ENCODE measurements at places on chromosomes 6 and 20. TPM values are rescaled to one million over a fixed set of nuclear protein-coding genes. Genes with fewer than 3 reads are reported as not detected.
A peak's percentile ranks its signal among the peaks of the same experiment; 100 is the strongest.

DNA sequence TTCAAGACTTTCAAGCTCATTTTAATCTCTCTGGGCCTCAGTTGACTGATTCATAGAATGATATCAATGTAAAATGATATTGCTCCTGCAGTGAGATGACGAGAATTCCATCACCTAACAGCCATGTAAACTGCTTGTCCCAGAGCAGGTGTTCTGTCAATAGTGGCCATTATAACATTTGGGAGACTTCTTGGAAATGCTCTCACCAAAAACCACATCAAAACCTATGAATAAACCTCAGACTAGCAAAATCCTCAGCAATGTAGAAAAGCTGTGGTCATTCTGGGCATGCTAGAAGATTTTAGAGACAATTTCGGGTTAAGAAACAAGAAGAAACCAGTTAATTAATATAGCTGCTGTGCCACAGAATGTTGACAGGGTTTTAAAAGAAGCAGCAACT lies 225.4 kb downstream of the FRK start:
- no peak for DNase-seq
- no peaks in the 10 kb centered on the region for H3K4me1 ChIP-seq
- H3K36me3 ChIP-seq, result peaks cover 3% of the 10 kb centered on the region
- H3K4me3 ChIP-seq, result no peak overlapping the region

- no peaks in the 10 kb centered on the region for H3K4me1 ChIP-seq
- no peaks in the 10 kb centered on the region for H3K27me3 ChIP-seq
- no peak overlapping the region for H3K27ac ChIP-seq
- no peak for DNase-seq
Measured at GRCh38 chr6:140490081-140490480, 1115.6 kb upstream of the CITED2 start.

DNA sequence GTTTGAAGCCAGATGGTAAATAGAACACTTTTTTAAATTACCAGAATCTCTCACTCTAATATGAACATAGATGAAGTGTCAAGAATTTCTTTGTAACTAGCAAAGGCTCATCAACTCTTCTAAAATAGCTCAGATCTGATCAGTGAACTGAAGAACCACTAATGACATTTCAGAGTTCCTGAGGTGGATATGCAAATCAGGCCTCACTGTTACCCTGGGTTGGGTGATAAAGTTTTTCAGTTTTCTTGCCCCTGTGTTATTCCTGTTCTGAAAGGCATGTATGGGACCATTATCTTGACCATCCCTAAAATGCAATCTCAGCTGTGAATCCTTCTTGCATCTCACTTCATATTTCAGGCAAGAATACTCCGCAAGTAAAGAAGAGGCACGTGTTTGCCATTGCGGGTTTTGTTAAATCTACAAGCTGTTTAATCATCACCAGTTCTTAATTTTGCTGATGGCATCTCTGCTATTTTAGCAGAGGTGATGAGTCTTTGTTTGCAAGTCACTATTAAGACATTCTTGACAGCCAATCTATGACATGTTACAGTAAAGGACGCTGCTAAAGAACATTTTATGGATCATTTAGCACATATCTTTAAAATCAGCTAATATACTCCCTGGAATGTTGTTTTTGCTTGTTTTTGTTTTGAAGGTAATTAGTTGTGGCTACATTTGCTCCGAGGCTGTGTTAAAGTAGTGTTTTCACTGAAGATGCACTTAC lies 47.9 kb downstream of the KHDC1L start:
- no peaks in the 10 kb centered on the region for H3K36me3 ChIP-seq
- H3K4me3 ChIP-seq, result no peak overlapping the region
- H3K4me1 ChIP-seq, result peaks cover 2% of the 10 kb centered on the region
- DNase-seq, result no peak

GRCh38 chr6:119163006-119163405 lies 84.5 kb upstream of the FAM184A start:
- H3K4me1 ChIP-seq, result no peaks in the 10 kb centered on the region
- H3K36me3 ChIP-seq, result no peaks in the 10 kb centered on the region
- H3K27me3 ChIP-seq, result no peaks in the 10 kb centered on the region

- H3K27ac ChIP-seq, result no peak overlapping the region
- DNase-seq, result no peak
- H3K27me3 ChIP-seq, result no peaks in the 10 kb centered on the region
- H3K4me3 ChIP-seq, result no peak overlapping the region
- no peaks in the 10 kb centered on the region for H3K4me1 ChIP-seq
Measured at GRCh38 chr20:26324177-26324576, 627.5 kb upstream of the ZNF337 start.

GRCh38 chr6:36373368-36374019 lies 14.0 kb downstream of the ETV7 start:
- DNase-seq, result no peak
- peaks cover 4% of the 10 kb centered on the region for H3K4me1 ChIP-seq
- H3K27ac ChIP-seq, result no peak overlapping the region
- H3K27me3 ChIP-seq, result no peaks in the 10 kb centered on the region

DNA sequence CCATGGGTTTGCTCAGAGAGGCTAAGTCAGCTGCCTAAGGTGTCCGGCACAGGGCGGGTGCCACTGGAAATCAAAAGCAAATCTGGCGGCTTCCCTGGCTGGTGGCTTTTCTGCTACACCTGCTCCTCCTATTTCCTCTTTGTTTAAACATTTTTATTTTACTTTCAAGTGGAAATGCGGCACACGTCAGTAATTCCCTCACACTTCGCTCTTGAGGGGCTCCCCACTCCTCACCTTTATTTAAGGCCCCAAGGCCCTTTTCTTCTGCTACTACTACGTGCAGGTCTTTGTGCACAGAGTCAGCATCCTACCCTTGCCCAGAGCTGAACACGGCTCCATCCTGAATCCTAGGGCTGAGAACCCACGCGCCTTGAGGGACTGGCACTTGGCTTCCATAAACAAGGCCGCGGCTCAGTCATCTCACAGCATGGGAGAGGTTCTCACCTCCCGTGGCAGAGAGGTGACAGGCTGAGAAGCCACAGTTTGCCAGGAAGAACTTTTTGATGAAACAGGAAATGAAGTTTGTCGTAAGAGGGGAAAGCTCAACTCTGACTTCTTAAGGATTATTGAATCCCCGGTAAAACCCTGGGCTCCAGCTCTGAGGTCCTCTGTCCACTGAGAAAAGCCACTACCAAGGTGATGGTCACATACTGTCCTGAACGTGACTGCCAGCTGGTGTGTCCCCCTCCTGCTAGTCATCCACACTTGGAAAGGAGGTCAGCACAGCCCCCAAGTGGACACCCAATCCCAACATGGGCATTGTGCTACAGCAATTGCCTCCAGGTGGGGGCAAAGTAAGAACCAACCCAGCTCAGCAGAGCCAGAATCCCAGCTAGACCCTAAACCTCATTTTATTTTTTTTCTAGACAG lies 48.0 kb downstream of the NFATC2 start:
- no peaks in the 10 kb centered on the region for H3K27me3 ChIP-seq
- no peak for DNase-seq
- H3K4me3 ChIP-seq, result no peak overlapping the region
- H3K27ac ChIP-seq, result no peak overlapping the region
- H3K36me3 ChIP-seq, result no peaks in the 10 kb centered on the region

- H3K36me3 ChIP-seq, result no peaks in the 10 kb centered on the region
- H3K27me3 ChIP-seq, result no peaks in the 10 kb centered on the region
- H3K4me1 ChIP-seq, result peaks cover 3% of the 10 kb centered on the region
- no peak for DNase-seq
- no peak overlapping the region for H3K27ac ChIP-seq
- no peak overlapping the region for H3K4me3 ChIP-seq
Measured at GRCh38 chr6:6714953-6715352, 126.4 kb downstream of the LY86 start.

- H3K4me3 ChIP-seq, result no peak overlapping the region
- no peaks in the 10 kb centered on the region for H3K27me3 ChIP-seq
- H3K4me1 ChIP-seq, result no peaks in the 10 kb centered on the region
- no peak for DNase-seq
- peaks cover 2% of the 10 kb centered on the region for H3K36me3 ChIP-seq
Measured at GRCh38 chr6:11497881-11498280, 39.7 kb upstream of the TMEM170B start.

- H3K36me3 ChIP-seq, result no peaks in the 10 kb centered on the region
- no peak overlapping the region for H3K27ac ChIP-seq
- no peak overlapping the region for H3K4me3 ChIP-seq
- no peaks in the 10 kb centered on the region for H3K4me1 ChIP-seq
Measured at GRCh38 chr6:61909486-61909885, 376.5 kb downstream of the KHDRBS2 start.

DNA sequence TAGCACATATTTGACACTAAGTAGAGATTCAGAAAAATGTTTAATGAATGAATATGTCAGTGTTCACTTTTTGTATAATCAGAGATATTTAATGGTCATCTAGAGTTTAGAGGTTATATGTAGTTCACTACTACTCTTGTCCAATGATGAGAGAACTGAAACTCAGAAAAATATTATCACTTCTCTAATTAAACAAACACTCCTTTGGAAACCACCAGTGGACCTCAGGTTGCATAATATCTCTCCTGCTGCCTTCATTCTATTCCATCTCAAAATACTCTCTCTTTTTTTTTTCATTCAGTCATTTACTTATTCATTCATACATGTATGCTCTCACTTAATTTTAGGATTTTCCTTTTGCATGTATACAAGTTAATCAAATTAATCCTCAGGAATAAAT lies 423.1 kb upstream of the RNF217 start:
- H3K27ac ChIP-seq, result no peak overlapping the region
- H3K4me1 ChIP-seq, result no peaks in the 10 kb centered on the region
- DNase-seq, result no peak
- no peaks in the 10 kb centered on the region for H3K36me3 ChIP-seq

DNA sequence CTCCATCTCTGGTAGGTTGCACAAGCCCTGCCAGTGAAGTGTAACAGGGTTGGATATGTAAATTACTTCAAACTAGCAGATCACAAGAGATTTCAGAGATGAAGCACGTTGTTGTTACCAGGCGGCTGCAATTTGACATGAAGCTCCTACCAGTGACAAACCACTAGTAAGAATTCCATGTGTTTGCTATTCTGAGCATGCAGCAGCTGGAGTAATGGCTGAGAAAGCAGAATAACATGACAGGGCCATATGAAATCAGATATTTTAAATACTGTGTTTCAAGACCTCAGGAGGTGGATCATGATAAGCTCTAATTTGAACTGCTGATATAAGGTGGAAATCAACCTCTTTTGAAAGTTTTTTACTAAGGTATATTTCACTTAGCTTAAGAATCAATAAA lies 11.4 kb downstream of the RIN2 start:
- H3K27ac ChIP-seq, result no peak overlapping the region
- H3K27me3 ChIP-seq, result no peaks in the 10 kb centered on the region
- H3K36me3 ChIP-seq, result no peaks in the 10 kb centered on the region
- no peak for DNase-seq

DNA sequence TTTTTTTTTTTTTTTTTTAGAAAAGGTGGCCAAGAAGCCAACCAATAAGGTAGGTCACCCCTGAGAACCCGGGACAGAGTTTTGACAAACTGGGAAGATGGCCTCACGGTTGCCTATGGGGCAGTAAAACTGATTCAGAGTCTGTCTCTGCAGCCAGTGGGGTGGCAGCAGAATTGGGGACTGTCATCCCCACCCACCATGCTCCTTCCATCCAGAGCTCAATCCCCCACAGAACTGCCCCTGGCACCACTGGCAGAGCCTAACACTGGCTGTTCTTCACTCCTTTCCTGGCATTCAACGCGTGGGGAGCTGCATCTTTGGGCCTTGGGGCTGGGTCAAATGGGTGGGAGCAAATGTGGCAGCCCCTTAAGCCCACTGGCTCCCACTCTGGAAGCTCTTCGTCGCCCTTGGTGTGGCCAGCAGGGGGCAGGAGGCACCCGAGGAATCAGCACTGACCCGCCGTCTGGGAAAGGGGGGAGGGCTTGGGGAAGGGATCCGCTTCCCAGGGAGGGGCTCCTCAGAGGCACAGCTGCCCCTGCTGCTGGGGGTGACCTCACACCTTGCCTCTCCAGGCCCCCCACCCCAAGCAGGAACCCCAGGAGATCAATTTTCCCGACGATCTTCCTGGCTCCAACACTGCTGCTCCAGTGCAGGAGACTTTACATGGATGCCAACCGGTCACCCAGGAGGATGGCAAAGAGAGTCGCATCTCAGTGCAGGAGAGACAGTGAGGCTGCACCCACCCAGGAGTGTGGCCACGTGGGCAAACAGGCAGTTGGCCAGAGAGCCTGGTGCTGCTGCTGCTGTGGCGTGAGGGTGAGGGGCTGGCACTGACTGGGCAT lies 10.4 kb downstream of the CD40 start:
- peaks cover 19% of the 10 kb centered on the region for H3K36me3 ChIP-seq
- no peaks in the 10 kb centered on the region for H3K27me3 ChIP-seq
- DNase-seq, result peak; percentile 59
- H3K4me3 ChIP-seq, result no peak overlapping the region
- H3K4me1 ChIP-seq, result no peaks in the 10 kb centered on the region
- no peak overlapping the region for H3K27ac ChIP-seq

GRCh38 chr6:26230351-26230750 lies 134.6 kb upstream of the BTN3A2 start:
- no peak overlapping the region for H3K27ac ChIP-seq
- no peak for DNase-seq
- no peaks in the 10 kb centered on the region for H3K27me3 ChIP-seq
- H3K4me1 ChIP-seq, result peaks cover 6% of the 10 kb centered on the region
- no peaks in the 10 kb centered on the region for H3K36me3 ChIP-seq

DNA sequence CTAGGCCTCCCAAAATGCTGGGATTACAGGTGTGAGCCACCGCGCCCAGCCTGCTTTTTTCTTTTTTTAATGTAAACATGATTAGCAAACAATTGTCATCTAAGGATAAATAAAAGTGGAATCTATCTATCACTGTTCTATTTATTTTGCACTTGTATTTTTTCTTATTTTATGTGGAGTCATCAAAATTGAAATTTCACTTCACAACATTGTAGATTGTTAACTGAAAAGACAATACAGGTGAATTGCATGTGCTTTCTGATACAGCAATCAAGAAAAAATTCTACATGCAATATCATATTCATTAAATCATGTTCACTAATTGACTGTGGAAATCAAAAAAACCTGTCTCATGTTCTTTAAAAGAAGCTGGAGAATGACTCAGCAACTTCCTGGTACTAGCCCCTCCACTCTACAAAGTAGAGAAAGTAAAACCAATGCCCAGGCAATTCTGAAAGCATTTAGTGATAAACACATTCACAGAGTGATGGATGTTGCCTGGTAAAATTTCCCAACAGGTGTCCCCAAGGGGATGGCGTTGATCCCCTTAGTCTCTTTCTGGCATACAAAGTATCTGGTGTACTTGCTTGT lies 10.7 kb upstream of the RFX6 start:
- no peaks in the 10 kb centered on the region for H3K27me3 ChIP-seq
- H3K36me3 ChIP-seq, result no peaks in the 10 kb centered on the region
- DNase-seq, result no peak

TBX18 gene
- not detected for total RNA-seq

CCND3 gene
- total RNA-seq, result 24.2 TPM

FKBP1A gene
- total RNA-seq, result 210 TPM

Data from H9 (cell line).